ENCODE measurements at places on chromosomes 3 and 15. TPM values are rescaled to one million over a fixed set of nuclear protein-coding genes. Genes with fewer than 3 reads are reported as not detected.

DNA sequence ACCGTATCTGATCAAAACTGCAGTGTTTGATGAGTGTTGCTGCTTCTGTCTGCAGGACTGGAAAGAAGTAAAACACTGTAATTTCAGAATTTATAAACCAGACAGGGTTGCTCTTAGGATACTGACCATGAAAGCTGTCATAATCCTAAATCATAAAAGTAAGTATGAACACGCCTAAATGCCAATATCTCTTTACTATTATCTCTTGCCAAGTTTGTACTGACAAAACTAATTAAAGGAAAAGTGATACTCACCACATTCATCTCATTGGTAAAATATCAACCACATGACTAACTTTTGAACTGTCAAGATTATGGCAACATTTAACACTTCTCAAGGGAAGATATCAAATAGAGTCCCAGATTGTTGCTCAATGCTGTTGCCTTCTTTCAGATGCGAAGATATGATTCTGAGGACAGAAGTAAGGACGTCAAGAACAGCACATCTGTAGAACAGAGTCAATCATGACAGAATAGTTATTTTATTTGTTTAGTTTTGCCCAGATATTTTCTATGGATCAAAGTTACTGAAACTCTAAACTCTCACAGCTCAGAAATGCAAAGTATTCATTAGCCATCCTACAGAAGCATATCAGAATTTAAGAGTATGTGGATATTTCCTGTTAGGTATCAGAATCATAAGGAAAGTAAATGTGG, 61.4 kb upstream of the COL8A1 start:
- H3K27me3 ChIP-seq: no peaks in the 10 kb centered on the region
- H3K4me1 ChIP-seq: no peaks in the 10 kb centered on the region
- no peaks in the 10 kb centered on the region for H3K36me3 ChIP-seq
- no peak overlapping the region for H3K4me3 ChIP-seq

Gene CDV3
- polyA plus RNA-seq: 71.5 TPM

DNA sequence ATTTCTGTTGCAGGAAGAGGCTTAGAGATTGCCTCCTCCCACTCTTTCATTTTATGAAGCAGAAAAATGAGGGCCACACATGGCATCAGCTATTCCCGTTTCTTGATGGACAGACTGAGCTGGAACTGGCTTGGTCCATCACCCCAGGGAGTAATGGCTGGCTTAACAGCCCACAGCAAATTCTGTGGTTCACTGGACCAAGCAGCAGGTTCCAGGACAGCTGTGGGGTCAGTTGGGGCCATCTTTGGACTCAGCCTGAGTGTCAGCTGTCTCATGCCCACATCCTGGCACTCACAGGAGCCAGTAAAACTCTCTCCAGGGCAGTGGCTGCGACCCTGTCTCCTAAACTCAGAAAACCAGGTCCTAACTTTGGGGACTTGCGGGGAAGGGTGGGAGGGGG, 36.5 kb downstream of the ZDHHC19 start:
- DNase-seq: no peak
- peaks cover 12% of the 10 kb centered on the region for H3K4me1 ChIP-seq
- no peaks in the 10 kb centered on the region for H3K36me3 ChIP-seq
- H3K4me3 ChIP-seq: no peak overlapping the region
- H3K27me3 ChIP-seq: no peaks in the 10 kb centered on the region

Gene ACOX2
- not detected for polyA plus RNA-seq

Gene ZIC1
- polyA plus RNA-seq: not detected

- no peak overlapping the region for H3K4me3 ChIP-seq
- no peak for DNase-seq
- no peaks in the 10 kb centered on the region for H3K4me1 ChIP-seq
- no peaks in the 10 kb centered on the region for H3K27me3 ChIP-seq
- no peak overlapping the region for H3K27ac ChIP-seq
Observed at GRCh38 chr3:132695422-132695821, 26.8 kb downstream of the NPHP3 start.

Gene DUOXA2
- not detected for polyA plus RNA-seq

GRCh38 chr3:180283251-180283650, 246.5 kb upstream of the PEX5L start:
- H3K36me3 ChIP-seq: no peaks in the 10 kb centered on the region
- H3K4me3 ChIP-seq: no peak overlapping the region
- H3K27ac ChIP-seq: no peak overlapping the region
- H3K4me1 ChIP-seq: no peaks in the 10 kb centered on the region

DNA sequence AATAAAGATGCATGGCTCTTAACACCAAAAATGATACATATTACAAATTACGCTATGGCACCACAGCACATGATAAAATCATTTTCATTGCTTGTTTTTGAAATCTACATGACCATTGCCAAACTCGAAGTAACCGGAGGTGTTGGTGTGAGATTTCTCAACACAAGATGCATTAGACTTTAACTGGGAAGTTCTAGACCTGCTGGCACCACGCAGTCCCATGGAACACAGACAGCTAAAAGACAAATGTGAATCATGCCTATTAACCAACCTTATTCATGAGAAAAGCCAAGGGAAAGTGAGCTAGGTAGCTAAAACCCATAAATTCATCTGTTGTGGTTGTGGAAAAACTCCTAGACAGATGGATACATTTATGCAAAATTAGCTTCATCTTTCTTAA, 595.4 kb downstream of the FOXP1 start:
- no peak for DNase-seq
- H3K27me3 ChIP-seq: no peaks in the 10 kb centered on the region
- H3K27ac ChIP-seq: no peak overlapping the region
- peaks cover 56% of the 10 kb centered on the region for H3K4me1 ChIP-seq
- no peak overlapping the region for H3K4me3 ChIP-seq

Gene TRIP4
- 31.9 TPM for polyA plus RNA-seq

DNA sequence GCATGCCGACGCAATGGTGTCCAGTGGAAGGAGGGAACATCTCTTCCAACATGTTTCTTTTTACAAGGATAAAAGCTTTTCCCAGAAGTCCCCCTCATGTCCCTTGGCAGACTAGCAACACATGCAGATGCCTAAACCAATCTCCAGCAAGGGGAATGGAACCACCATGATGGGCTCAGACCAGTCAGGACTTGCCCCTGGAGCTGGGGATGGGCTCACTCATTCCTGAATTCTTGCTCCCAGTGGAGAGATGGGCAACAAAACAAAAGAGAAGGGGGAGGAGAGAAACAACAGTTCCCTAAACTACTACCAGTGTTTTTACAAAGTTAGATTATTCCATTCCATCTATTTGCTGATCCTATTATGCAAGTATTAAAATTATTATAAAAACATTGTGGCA, 76.8 kb upstream of the OXTR start:
- DNase-seq: no peak
- H3K27me3 ChIP-seq: no peaks in the 10 kb centered on the region
- no peak overlapping the region for H3K4me3 ChIP-seq
- no peak overlapping the region for H3K27ac ChIP-seq
- H3K36me3 ChIP-seq: no peaks in the 10 kb centered on the region

- H3K27ac ChIP-seq: no peak overlapping the region
- DNase-seq: no peak
- H3K36me3 ChIP-seq: no peaks in the 10 kb centered on the region
- no peaks in the 10 kb centered on the region for H3K4me1 ChIP-seq
- no peak overlapping the region for H3K4me3 ChIP-seq
Observed at GRCh38 chr15:99291643-99292042, 40.4 kb downstream of the LRRC28 start.

- peaks cover 13% of the 10 kb centered on the region for H3K36me3 ChIP-seq
- no peak for DNase-seq
- H3K4me3 ChIP-seq: no peak overlapping the region
- H3K4me1 ChIP-seq: no peaks in the 10 kb centered on the region
- no peaks in the 10 kb centered on the region for H3K27me3 ChIP-seq
Observed at GRCh38 chr3:53287131-53287629, 31.4 kb upstream of the TKT start.

Gene FAM162A
- 113 TPM for polyA plus RNA-seq

- H3K4me3 ChIP-seq: no peak overlapping the region
- DNase-seq: no peak
- no peaks in the 10 kb centered on the region for H3K36me3 ChIP-seq
- no peaks in the 10 kb centered on the region for H3K27me3 ChIP-seq
- no peak overlapping the region for H3K27ac ChIP-seq
Observed at GRCh38 chr3:172159962-172160538, 120.7 kb downstream of the FNDC3B start.

- H3K27me3 ChIP-seq: no peaks in the 10 kb centered on the region
- H3K36me3 ChIP-seq: no peaks in the 10 kb centered on the region
- DNase-seq: no peak
- no peak overlapping the region for H3K27ac ChIP-seq
- no peaks in the 10 kb centered on the region for H3K4me1 ChIP-seq
Observed at GRCh38 chr3:109353057-109353456, 15.7 kb upstream of the DPPA4 start.

- no peaks in the 10 kb centered on the region for H3K27me3 ChIP-seq
- no peak overlapping the region for H3K27ac ChIP-seq
- no peak overlapping the region for H3K4me3 ChIP-seq
Observed at GRCh38 chr15:99435113-99435695, 130.6 kb upstream of the MEF2A start.

Gene CLDN18
- not detected for polyA plus RNA-seq

Gene ARPP21
- not detected for polyA plus RNA-seq

- no peaks in the 10 kb centered on the region for H3K4me1 ChIP-seq
- H3K27ac ChIP-seq: no peak overlapping the region
- no peaks in the 10 kb centered on the region for H3K36me3 ChIP-seq
- H3K4me3 ChIP-seq: no peak overlapping the region
- no peak for DNase-seq
Observed at GRCh38 chr3:126947429-126947828, 35.5 kb upstream of the PLXNA1 start.

GRCh38 chr15:92930776-92931175, 30.7 kb downstream of the CHD2 start:
- H3K36me3 ChIP-seq: peaks cover 80% of the 10 kb centered on the region
- no peaks in the 10 kb centered on the region for H3K27me3 ChIP-seq
- no peak for DNase-seq
- peaks cover 11% of the 10 kb centered on the region for H3K4me1 ChIP-seq
- no peak overlapping the region for H3K4me3 ChIP-seq

- H3K36me3 ChIP-seq: no peaks in the 10 kb centered on the region
- H3K27ac ChIP-seq: no peak overlapping the region
- DNase-seq: no peak
- H3K4me3 ChIP-seq: no peak overlapping the region
- no peaks in the 10 kb centered on the region for H3K4me1 ChIP-seq
- H3K27me3 ChIP-seq: no peaks in the 10 kb centered on the region
Observed at GRCh38 chr3:4401441-4401840, 65.6 kb downstream of the SUMF1 start.

- no peak overlapping the region for H3K4me3 ChIP-seq
- H3K27me3 ChIP-seq: no peaks in the 10 kb centered on the region
- no peaks in the 10 kb centered on the region for H3K36me3 ChIP-seq
- no peak overlapping the region for H3K27ac ChIP-seq
Observed at GRCh38 chr3:10459954-10460754, 45.2 kb downstream of the ATP2B2 start.

- H3K27ac ChIP-seq: no peak overlapping the region
- no peak for DNase-seq
- no peak overlapping the region for H3K4me3 ChIP-seq
- H3K36me3 ChIP-seq: no peaks in the 10 kb centered on the region
Observed at GRCh38 chr15:98493966-98494511, 154.3 kb upstream of the IGF1R start.

Gene PTH1R
- not detected for polyA plus RNA-seq

DNA sequence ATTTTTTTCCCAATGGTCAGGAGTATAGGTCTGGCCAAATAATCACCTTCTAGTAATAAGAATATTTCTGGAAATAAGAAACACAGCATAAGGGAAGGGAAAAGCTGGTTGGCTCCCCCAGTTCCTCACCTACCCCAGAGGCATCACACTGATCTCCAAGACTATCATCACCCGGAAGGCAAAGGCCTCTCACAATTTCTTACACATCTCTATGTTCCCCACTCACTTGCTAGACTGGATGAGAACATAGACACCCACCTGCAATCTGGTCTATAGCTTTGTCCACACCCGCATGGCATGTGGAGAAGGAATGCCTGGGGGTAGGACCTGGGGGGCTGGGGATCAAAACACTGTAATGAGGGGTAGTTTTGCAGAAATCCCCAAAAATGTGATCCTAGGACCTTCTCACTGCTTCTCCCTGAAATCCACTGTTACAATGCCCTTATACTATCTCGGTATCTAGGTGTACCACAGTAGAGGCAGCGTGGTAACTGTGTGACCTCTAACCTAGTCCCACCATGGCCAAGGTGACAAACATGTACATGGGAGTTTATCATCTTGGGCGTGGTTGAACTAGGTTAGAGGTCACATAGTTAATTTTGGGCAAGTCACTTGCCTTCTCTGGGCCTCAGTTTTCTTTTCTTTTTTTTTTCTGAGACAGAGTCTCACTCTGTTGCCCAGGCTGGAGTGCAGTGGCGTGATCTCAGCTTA, 29.5 kb upstream of the NRROS start:
- H3K4me3 ChIP-seq: no peak overlapping the region
- no peaks in the 10 kb centered on the region for H3K27me3 ChIP-seq
- H3K36me3 ChIP-seq: no peaks in the 10 kb centered on the region
- H3K27ac ChIP-seq: no peak overlapping the region

Gene EOMES
- polyA plus RNA-seq: 188 TPM

GRCh38 chr15:29183071-29183831, 86.4 kb downstream of the NSMCE3 start:
- H3K36me3 ChIP-seq: no peaks in the 10 kb centered on the region
- no peak overlapping the region for H3K27ac ChIP-seq
- DNase-seq: no peak
- H3K4me1 ChIP-seq: no peaks in the 10 kb centered on the region
- no peaks in the 10 kb centered on the region for H3K27me3 ChIP-seq

Gene RPP25
- 2.5 TPM for polyA plus RNA-seq

DNA sequence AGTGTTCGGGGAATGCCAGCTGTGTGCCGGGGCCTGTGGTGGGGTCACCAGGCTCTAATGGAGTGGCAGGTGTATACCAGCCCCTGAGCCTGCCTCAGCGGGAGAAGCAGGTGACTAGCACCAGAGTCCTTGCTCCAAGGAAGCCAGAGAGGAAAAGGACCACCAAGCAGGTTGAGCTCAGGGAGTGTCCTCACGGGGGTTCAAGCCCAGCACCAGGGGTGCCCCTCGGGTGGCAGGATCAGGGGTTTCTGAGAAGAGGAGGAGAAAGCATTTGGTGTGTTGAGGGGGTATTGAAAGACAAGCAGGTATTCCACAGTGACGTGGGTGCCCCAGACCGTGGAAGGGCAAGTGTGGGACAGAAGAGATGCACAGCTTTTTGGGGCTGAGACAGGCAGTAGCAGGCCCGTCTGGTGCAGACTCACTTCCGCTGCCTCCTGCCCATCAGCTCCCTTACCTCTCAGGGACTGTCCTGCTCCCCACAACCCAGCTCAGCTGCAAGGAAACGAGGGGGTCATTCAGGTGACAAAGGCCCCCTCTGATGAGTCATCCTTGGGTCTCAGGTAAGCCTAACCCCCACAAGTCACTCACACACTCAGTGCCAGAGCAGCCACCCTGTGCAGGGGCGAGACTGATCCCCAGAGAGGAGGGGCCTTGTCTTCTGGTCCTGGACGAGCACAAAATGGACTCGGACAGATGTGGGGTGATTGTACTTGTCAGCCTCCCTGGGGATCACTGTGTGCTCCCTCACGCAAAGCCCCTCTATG, 21.4 kb upstream of the POC1A start:
- DNase-seq: no peak
- no peak overlapping the region for H3K27ac ChIP-seq
- no peaks in the 10 kb centered on the region for H3K36me3 ChIP-seq
- H3K27me3 ChIP-seq: no peaks in the 10 kb centered on the region
- no peaks in the 10 kb centered on the region for H3K4me1 ChIP-seq
- no peak overlapping the region for H3K4me3 ChIP-seq

Data from CD8-positive, alpha-beta memory T cell (primary cell).